ENCODE measurements at places on chromosomes 16 and 17.

GRCh38 chr16:86521236-86522197 is 11.2 kb downstream of the FOXF1 start:
- DNase-seq: no peak

- DNase-seq: no peak
Observed at GRCh38 chr16:27302126-27302525, 11.6 kb upstream of the IL4R start.

GRCh38 chr17:5472511-5472910 is 3.7 kb upstream of the DHX33 start:
- DNase-seq: no peak

DNA sequence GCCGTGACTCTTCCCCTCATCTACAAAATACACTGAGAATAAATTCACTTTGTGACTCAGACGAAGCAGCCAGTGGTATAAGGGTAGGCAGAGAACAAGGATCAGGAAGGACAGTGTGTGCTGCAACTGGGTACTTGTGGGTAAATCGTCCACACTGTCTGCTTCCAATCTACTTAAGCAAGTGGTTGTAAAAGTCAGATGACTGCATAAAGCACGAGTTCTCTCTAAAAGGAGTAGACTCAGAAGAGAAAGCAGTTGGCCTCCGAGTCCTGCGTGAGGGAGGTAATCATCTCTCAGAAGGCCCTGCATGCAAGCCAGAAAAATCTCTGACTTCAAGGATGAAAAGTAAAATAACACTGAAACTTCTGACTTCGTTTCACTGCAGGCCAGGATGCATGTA is 43.1 kb downstream of the ANKFY1 start:
- no peak for DNase-seq

GRCh38 chr17:80416260-80416939 is 1.4 kb downstream of the ENDOV start:
- no peak for DNase-seq

- no peak for DNase-seq
Observed at GRCh38 chr16:56190048-56190676, 1.1 kb upstream of the GNAO1 start.

GRCh38 chr17:58755577-58756245 is at the start of gene PPM1E:
TSS of gene PPM1E (plus strand) at chr17:58755854.
- peak; percentile 16 for DNase-seq

DNA sequence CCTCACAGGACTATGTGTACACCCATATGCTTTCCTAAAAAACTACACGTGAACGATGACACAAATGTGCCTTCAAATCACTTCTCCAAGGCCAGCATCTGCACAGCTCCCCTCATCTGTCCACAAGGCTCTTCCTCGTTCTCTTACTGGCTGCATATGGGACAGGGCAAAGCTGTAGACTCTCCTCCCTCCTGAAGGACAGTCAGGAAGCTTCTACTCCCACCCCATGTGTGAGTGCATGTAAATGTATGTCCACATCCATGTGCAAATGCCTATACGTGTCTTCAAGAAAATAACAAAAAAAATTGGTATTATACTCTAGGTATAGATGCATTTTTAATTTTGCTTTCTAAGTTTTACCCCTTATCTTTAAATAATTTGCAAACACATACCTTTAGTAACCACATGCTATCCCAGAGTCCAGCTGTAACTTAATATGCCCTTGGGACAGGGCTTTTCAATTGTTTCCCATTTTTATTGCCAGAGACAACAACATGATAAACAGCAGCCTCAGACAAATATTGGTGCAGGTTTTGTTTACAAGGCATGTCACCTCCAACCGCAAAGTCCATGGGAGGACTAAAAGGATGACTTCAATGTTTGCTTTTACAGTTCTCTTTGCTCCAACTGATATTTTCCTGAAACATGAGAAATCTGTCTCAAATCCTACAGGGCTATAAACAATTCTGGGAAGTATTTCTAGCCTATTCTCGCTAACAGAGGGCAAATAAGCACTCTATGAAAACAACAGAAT is 31.6 kb upstream of the FAAP100 start:
- DNase-seq: no peak

DNA sequence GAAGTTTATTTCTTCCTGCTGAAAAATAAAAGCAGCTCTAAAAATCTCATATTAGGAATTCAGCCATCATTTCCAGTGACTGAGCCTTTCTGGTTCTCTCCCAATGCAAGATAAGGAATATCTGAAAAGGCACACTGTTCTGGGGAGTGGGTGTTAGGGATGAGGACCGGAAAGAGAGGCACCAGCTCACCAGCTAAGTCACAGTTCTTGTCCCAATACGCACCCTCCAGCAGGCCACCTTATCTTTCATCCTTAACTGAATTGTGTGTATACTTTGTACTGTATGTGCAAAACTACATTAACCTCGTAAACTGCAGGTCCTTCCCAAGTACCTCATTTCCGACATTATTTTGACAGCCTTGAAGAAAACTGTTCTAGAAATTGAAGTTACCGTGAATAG is 11.0 kb downstream of the AMFR start:
- no peak for DNase-seq

DNA sequence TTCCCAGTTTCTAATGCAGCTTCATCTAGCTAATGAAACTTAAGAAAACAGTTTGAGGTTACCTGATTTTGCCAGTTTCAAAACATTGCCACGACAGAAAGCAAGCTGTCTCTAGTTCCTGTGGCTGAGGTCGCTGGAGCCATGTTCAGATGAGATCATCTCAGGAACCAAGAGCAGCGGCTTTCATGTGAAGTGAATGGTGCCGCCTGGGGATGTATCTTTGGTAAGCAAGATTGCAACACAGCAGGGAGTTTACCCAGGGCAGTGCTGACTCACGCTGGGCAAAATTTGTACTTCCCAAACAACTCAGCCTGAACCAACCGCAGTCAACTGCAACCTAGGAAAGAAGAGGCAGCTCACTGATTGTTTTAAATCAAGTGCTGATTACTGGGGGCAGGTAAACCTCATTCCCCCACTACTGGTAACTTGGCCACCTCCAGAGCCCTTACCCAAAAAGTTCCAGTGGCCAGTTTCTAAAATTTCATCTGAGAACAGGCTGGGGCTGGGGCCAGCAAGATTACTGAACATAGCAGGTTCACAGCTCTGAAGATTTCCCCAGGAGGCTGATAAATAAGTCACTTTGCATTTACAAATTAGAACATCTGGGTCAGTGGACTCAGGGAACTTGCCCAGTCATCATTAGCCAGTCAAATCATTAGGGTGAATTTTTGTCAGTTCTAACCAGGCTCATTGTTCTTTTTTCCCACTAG is at the start of gene RFFL:
TSS of gene RFFL (minus strand) at position 194 of the 710 bp plus-strand sequence. CDS start 37,154 bp downstream, outside the sequence.
- peak; percentile 93 for DNase-seq

- DNase-seq: no peak
Observed at GRCh38 chr16:86457501-86458148, 52.7 kb upstream of the FOXF1 start.

DNA sequence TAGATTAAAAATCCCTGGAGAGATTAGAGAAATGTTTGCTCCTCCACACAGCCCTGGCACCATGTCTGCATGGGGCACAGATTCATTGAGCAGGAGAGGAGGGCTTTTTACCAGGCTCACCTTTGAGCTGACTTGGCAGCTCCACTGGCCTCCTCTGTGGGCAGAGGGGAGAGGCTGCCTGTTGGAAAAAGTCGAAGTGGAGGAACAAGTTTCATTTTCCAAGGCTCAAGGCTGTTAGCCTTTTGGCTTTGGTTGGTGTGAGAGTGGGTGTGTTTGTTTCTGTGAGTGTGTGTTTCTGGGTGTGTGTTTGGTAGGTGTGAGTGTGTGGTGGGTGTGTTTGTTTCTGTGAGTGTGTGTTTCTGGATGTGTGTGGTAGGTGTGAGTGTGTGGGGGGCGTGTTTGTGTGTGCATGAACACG is 5.6 kb downstream of the TMEM238L start:
- DNase-seq: no peak

DNA sequence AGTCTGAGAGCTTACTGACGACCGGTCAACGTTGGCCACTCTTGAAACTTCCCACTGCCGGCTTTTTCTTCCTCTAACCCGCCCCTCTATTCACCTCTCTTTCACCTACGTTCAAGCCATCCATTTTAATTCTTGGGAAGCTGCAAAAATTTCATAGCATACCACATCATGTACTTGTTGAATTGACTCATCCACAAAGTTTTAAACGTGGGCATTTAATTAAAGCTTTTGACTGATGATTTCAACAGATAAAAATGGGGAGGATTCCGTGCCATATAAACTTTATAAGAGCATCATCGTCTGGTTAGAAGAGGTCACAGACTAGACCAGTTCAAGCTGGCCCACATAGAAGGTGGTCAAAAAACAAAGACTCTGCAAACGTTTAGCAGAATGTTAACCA is 22.5 kb downstream of the VPS53 start:
- DNase-seq: no peak

GRCh38 chr16:69112285-69113129 is 7.1 kb downstream of the HAS3 start:
- peak; percentile 31 for DNase-seq

DNA sequence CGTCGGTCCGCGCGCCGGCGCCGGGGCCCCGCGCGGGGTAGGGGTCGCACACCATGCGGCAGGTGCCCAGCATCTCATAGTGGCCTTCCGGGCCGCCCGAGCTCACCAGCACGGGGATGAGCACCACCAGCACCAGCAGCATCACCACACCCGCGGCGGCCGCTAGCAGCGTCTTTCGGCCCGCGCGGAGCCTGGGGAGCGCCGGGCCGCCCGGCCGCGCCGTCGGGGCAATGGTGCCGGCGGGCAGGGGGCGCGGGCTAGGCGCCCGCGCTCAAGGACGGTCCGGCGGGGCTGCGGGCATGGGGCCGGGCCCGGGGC is 237 bp downstream of the C1QL1 start:
- no peak for DNase-seq

DNA sequence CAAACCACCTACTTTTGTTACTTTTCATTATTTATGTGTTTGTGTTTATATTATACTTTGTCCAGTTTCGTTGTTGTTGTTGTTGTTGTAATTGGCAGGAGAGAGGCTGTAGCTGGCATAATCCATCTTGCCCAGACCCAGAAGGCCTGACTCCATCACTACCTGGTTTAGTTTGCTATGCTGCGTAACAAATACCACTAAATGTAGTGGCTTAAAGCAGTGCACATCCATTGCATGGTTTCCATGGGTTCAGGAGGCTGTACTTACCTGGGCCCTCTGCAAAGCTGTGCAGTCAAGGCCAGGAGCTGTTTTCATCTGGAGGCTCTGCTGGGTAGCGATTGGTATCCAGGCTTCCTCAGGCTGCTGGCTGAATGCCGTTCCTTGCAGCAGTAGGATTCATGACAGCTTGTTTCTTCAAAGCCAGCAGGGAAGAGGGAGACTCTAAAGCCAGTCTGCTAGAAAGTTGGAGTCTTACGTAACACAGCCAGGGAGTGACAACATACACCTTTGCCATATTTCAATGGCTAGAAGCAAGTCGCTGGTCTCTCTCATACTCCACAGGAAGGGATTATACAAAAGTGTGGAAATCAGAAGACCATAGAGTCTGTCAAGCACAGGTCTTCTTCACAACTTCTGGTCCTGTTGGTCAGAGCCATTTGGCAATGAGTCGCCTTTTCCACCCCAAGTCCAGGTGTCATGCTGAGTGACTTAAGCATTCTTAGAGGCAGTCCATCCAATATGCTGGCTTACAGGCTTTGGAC is 41.1 kb downstream of the TNRC6C start:
- DNase-seq: peak; percentile 3

DNA sequence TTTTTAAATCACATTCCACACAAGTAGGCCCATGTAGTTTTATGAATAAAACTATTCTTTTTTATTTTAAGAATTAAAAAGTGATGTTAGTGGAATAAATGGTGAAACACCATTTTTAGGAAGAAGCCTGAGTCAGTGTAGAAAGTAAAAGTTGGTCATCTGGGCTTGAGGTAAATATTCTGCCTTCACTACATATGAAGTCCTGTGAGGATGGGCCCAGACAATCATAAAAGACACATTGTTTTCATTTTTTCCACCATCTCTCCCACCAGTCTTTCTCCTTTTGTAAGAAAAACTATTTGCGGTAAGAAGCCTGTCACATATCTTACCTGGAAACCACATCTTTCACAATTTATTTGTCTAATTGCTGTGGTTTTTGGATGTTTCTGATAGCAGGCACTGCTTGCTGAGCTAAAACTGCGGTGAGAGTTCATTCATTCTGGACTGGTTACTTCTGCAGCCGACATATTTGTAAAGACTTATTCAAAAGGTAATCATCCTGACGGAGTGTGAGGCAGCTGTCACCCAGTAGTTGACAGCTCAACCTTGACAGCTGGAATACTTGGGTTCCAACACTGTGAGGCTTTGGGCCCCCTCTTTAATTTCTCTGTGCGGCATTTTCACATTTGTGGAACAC is 10.6 kb upstream of the RFFL start:
- DNase-seq: peak; percentile 43

DNA sequence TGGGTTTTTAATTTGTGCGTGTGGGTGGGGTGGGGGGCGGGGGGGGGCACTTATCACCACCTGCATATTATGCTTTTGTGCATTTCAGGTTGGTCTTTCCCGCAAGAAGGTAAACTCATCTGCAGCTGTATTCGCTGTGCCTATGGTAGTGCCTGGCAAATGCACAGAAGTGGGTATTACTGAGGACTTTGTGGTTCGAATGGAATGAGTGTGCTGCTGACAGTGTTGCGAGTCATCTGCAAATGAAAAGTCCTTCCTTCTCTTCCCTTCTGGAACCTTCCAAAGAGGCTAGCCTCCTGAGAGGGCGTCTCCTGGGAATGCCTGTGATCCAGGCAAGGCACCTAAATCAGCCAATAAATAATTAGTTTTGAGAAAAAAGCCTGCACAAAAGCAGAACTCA is 532.9 kb downstream of the MAF start:
- DNase-seq: no peak

GRCh38 chr16:74997042-74997491 is 1.8 kb upstream of the ZNRF1 start:
- DNase-seq: no peak

DNA sequence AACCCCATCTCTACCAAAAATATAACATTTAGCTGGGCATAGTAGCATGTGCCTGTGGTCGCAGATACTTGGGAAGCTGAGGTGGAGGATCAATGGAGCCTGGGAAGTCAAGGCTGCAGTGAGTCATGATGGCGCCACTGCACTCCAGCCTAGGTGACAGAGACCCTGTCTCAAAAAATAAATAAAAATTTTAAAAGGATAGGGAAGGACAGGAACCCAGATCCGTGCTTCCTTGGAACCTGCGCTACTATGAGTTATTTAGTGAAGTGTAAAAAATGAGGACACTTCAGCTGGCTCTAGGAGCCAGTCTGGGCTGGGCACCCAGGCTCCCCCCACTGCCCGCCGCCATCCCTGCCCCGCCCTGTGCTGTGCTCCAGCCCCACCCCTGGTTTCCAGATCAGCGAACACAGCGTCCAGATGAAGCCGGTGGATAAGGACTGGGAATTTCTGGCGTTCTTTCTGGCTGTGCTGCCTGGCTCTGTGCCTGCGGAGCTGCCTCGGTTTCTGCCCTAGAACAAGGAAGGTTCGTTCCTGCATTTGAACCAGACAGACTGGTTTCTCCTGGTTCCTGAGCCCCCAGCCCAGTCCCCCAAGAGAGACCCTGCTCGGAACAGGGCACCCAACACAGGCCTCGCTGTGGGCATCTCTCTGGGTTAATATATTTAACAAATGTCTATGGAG is 18.5 kb downstream of the PLLP start:
- DNase-seq: no peak
